ENCODE measurements at places on chromosomes 5 and 9. TPM values are rescaled to one million over a fixed set of nuclear protein-coding genes. Genes with fewer than 3 reads are reported as not detected.

Gene FAM169A
- 15.2 TPM for total RNA-seq

Gene ADAMTSL2
- 8.8 TPM for total RNA-seq

Gene SMIM33
- total RNA-seq, result not detected

Gene PCDHA11
- total RNA-seq, result 0.57 TPM

GRCh38 chr9:27628311-27628710, 55.0 kb upstream of the C9orf72 start:
- DNase-seq, result no peak

DNA sequence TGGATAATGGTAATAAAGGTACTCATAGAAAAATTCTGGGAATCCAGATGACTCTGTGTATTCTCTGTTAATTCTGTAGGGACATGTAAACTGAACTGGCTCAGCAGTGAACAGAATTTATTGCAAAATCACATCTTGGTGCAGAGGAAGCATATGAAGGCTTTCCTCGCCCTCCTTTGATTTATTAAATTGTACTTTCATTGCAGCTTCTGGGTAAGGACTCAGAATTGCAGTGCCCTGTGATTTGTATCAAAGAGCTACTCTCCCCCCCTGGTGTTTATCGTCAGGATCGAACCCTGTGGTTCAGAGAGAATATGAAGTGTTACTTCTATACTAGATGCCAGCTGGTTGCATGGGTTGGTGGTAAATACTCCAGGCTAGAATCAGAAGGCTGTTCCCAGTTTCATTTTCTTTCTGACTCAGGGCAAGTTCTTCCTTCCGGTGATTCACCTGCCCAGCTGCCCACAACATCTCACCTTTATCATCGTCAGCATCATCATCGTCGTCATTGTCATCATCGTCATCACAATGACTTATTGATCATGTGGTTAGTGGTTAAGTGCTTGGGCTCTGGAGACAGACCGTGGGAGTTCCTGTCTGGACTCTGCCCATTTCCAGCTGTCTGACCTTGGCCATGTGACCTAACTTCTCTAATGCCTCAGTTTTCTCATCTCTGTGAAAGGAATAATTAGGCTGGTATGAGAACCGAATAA, 238.8 kb downstream of the ARHGAP26 start:
- no peak for DNase-seq

Gene IL5
- not detected for total RNA-seq

- peak; percentile 31 for DNase-seq
Measured at GRCh38 chr9:138053321-138053868, 175.8 kb downstream of the CACNA1B start.

DNA sequence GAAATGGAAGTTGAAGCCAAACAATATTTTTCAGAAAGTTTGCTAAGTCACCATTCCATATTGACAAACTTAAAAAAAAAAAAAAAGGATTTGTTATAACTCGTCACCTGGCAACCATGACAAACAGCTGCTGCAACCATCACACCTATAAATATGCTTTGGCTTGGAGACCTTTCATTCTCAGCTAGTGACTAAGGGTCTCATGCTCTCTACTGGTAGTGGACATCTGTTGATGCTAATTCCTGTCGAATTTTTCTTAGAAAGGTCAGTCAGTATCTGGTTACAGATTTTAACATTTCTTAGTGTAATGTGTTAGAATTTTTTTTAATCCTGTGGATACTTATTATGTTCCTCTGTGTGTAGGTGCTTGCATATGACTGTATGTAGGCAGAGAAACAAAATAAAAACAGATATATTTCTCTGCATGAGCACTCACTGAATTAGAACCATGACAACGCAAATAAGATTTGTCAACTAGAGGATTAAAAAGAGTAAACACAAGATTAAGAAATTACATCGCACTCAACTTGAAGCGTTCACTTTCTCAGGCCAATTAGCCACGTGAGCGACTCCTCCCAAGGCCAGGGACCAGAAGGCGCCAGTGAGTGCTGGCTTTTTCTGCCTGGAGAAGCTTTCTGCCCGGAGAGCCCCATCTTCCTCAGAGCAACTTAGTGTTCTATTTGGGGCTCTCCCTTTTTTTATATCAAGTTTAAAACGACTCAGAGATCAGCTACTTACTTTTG, 27.0 kb upstream of the ZNF622 start:
- DNase-seq, result no peak

- no peak for DNase-seq
Measured at GRCh38 chr9:33306037-33306436, 15.7 kb downstream of the NFX1 start.

- DNase-seq, result peak; percentile 48
Measured at GRCh38 chr9:35338561-35339274, 151.2 kb upstream of the RUSC2 start.

- no peak for DNase-seq
Measured at GRCh38 chr9:14131356-14132088, 182.4 kb downstream of the NFIB start.

Measured in ureter (tissue), 1 donor.